A549 treated with ZK216348 at 1 μM for 4 hours (cell line): ENCODE measurements at places on chromosomes 2 and 18. TPM values are rescaled to one million over a fixed set of nuclear protein-coding genes. Genes with fewer than 3 reads are reported as not detected.

The NYAP2 gene
- 0.02 TPM in 1 of 5 replicates, not detected in the others for total RNA-seq

The EGR4 gene
- total RNA-seq, result 0.09 to 0.43 TPM (median 0.20 TPM) in 5 replicates

The SPATS2L gene
- 127 to 148 TPM (median 141 TPM) in 5 replicates for total RNA-seq

The C1QL2 gene
- 0.15 to 0.28 TPM (median 0.20 TPM) in 4 of 5 replicates, not detected in the other for total RNA-seq

The CAPN10 gene
- total RNA-seq, result 10.2 to 30.7 TPM (median 22.3 TPM) in 5 replicates

The ITGA6 gene
- total RNA-seq, result 31.0 to 52.4 TPM (median 47.2 TPM) in 5 replicates
